ENCODE measurements at places on chromosomes 3 and 15. TPM values are rescaled to one million over a fixed set of nuclear protein-coding genes. Genes with fewer than 3 reads are reported as not detected.

The CHRNA7 gene
- 7.7 TPM for total RNA-seq

The GPR15 gene
- total RNA-seq: not detected

- no peak for DNase-seq
Measured at GRCh38 chr3:115402651-115403050, 220.7 kb upstream of the GAP43 start.

The DUSP7 gene
- 39.5 TPM for total RNA-seq

DNA sequence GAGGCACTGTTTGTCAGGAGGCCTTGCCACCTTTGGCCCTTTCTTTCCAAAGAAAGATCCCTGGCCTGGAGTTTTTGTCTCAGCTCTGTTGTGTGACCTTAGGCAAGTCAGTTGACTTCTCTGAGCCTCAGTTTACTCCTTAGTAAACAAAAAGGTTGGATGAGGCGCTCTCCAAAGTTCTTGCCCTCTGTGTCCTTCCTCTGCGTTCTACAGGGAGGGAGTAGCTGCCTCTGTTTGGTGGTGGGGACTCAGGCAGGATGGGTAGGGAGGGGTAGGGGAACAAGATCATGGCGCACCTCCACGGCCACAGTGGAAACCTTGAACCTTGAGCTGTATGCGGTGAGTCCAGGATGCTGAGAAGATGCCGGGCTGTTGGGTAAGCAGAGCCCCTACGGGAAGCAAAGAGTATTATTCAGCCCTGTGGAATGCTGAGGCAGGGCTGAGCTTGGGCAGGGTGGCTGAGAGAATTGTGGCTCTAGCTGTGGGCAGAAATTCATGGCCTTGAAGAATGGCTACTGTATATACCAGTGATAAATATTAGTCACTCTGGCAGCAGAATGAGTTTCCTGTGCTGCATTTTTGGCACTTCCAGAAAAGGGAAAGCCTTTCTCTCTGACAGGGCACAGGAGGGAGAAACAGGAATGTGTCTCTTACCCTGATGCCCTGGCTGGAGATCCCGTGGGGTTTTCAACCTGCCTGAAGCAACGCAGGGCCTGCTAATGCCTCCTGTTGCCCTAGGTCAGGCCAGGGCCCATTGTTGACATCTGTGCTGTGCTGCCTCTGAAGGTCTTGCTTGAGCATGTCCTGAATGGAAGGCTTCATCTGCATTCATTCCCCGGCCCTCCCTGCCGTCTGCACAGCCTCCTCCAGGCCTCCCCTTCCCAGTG lies 39.9 kb downstream of the SMAD3 start:
- DNase-seq: no peak

DNA sequence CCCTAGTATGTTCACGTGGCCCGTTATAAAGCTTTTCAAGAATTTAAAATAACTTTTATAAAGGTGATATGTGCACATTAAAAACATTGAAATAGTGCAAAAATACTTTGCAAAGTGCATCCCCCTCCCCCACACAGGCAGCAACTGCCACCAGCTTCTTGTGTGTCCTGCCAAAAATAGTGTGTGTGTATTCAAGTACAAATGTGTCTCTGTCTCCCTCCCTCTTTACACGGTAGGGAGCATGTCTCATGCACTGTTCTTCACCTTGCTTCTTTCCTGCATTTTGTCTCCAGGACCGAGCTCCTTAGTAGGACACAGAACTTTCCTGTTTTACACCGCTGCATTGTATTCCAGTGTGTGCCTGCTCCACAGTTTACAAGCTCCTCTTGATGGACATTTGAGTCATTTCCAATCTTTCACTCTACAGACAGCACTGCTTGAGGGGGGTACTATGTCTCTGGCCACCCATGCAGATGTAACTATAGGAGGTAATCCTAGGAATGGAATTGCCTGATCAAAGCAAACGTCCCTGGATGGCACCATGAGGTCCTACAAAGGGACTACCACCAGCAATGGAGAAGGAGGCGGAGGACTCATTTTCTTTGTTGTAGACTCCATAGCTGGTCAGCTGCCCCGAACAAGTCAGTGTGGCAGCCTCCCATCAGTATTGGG lies 52.4 kb downstream of the SLC6A6 start:
- no peak for DNase-seq

The LRRC31 gene
- total RNA-seq: not detected

DNA sequence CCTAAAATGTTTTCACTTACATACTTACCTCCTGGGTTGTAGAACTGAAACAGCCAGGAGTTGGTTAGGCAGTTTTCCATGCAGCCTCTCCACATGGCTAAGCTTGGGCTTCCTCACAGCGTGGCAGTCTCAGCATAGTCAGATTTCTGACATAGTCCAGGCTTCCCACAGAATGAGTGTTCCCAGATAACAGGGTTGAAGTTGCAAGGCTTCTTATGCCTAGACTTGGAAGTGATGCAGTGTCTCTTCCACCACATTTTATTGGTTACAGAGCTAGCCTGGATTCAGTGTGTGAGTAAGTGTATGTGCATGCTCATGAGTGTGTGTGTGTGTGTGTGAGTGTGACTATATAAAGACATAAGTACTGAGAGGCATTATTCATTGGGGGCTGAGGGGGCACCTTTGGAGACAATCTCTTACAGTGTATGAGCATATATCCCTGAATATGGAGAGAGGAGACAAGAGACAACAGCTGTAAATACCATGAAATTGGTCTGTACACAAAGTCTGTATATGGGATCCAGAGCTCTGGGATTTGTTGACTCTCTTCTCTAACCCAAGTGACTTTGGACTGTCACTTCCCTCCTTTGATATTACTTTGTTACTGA lies 78.1 kb downstream of the ZNF621 start:
- DNase-seq: peak; percentile 49

- DNase-seq: peak; percentile 79
Measured at GRCh38 chr3:94159062-94159828, 96.4 kb downstream of the NSUN3 start.

GRCh38 chr15:98881526-98882520 lies 125.8 kb downstream of the PGPEP1L start:
- peak; percentile 68 for DNase-seq

GRCh38 chr3:32705232-32705631 lies 20.2 kb downstream of the CNOT10 start:
- DNase-seq: no peak

The SAMMSON gene
- total RNA-seq: not detected

GRCh38 chr3:152843955-152844354 lies 9.0 kb downstream of the P2RY1 start:
- no peak for DNase-seq

- DNase-seq: no peak
Measured at GRCh38 chr15:63029676-63030075, 12.9 kb upstream of the TPM1 start.

DNA sequence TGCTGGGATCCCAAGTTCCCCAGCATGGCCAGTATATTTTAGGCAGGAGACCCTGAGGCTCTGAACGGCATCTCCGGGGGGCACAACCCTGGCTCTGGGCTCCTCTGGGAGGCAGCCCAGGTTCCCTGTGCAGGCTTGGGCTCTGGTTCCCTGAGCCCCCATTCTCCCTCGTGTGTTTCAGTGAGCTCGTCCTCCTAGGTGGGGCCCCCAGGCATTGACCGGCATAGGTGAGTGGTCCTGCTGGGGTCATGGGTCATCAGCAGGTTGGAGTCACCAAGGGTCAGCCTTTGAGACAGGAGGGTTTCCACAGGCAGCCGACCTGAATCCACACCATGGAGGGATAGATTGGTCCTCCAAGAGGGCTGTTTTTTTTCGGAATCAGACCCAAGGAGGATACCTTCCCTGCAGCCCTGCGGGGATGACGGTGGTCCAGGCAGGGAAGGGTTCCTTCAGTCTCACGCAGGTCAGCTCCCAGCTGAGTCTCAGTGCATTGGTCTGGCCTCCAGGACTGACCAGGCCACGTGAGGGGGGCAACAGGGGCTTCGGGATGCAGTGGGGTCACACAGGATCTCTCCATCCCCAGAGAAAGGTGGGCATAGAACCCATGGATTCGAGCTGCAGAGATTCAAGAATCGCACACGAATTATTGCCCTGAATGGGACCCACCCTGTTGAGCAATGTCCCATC lies 226.0 kb downstream of the SNRPN start:
- no peak for DNase-seq

- peak; percentile 80 for DNase-seq
Measured at GRCh38 chr3:192514081-192514753, 213.1 kb downstream of the FGF12 start.

GRCh38 chr3:4083225-4084015 lies 219.7 kb upstream of the SETMAR start:
- no peak for DNase-seq

The SERINC4 gene
- 0.21 TPM for total RNA-seq

DNA sequence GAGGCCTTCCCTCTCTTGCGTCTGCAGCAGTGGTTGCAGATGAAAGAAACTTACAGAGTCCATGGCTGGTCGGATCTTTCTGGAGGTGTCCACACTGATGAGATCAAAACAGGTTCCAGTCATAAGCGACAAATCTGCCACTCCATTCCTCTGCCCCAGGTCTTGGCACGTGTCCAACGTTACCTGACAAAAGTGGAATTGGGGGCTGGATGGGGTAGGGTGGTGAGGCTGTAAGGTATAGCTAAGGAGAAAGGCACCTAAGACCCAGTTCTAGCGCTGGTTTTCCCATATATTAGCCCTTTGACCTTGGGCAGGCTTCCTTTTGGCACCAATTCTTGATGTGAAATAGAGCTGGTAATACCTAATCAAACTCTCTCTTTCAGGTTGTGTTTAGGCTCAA lies 11.0 kb downstream of the FAM43A start:
- no peak for DNase-seq

GRCh38 chr3:100046986-100047385 lies 67.3 kb downstream of the FILIP1L start:
- no peak for DNase-seq

GRCh38 chr15:28934645-28935044 lies 48.9 kb downstream of the APBA2 start:
- no peak for DNase-seq

DNA sequence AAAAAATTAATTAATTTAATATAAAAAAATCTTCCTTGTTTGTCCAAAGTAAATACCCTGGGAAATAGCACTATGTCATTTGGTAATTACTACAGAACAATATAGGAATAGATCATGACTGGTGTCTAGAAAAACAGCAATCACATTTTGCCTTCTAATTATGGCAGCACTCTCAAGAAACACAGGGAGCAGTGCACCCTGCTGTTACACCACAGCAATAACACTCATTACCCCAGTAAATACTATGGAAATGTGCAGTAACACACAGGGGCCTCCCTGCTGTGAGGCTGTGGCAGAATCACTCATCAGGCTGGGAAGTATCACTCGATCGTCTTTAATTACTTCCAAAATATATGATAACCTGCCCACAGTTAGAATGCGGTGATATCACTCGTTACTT lies 646.0 kb downstream of the TUSC7 start:
- peak; percentile 2 for DNase-seq

GRCh38 chr3:120410541-120410940 lies 40.3 kb downstream of the FSTL1 start:
- DNase-seq: no peak
